ENCODE measurements at places on chromosomes 1 and 21.

DNA sequence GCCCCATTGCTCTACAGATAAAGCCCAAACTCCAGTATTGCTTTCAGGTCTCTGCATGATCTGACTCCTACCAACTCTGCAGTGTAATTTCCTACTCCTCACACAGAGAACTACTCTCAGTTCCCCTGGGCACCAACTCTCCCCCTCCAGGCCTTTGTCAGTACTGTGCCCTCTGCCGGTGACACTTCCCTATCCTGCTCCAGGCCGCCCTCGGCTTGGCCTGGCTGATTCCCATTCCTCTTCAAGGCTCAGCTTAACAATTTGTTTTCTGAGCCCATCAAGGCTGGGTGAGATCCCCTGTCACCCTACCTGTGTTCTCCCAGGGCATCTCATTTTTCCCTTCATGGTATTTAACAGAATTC, 2.6 kb downstream of the SLAMF8 start:
- peak; percentile 45 for DNase-seq

GRCh38 chr1:113488576-113489177, 98.4 kb downstream of the MAGI3 start:
- DNase-seq = no peak

- no peak for DNase-seq
Observed at GRCh38 chr21:19540287-19540686, 1136.7 kb upstream of the TMPRSS15 start.

DNA sequence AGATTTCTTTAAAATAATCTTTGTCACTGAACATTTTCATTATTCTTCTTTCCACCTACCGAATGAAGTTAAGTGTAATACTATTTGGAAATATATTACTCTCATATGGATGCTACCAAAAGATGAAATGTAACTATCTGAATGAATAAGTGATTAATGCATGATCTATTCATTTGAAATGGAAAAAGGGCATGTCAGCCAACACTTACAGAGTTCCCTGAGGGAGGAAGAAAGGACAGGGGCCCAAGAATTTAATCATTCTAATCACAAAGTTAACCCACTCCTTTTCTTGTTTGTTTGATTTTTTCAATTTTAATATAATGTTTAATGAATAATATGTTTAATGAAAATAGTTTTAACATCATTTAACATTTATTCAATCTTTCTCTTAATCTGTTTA, 129.4 kb downstream of the ZC3H11B start:
- DNase-seq = no peak

DNA sequence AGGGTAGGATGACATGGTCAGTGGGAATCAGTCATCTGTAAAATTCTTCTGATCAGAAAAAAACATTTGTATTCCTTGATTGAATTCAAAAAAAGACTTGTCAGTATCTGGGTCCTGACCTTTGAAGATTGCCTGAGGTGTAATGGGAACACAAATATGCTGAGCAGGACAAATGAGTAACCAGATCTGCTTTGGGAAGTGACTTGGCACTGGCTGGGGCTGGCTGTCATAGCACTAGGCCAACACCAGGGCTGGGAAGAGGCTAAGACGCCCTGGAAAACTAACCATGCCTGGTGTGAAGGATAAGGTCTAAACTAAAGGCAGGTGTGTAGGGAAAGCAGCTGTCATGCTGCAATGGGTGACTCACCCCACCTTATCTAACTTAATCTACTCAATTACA, 452.9 kb upstream of the BEND5 start:
- DNase-seq = no peak

DNA sequence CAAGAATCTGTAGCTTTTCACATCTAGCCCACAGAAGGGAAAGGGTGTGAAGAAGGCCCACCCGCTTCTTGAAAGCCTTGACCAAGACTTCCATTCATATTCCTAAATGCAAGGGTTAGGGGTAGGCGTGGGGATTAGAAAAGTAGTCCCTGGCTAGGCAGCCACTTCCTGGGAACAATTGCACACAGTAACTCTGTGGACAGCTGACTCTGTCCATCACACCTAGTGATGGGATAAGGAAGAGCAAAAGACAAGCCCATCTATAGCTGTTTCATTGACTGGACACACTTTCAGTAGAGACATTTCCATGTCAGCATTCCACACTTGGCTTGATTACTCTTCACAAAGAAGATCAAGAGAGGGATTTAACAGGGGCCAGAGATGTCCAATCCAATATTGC, 294.2 kb downstream of the PBX1 start:
- no peak for DNase-seq

DNA sequence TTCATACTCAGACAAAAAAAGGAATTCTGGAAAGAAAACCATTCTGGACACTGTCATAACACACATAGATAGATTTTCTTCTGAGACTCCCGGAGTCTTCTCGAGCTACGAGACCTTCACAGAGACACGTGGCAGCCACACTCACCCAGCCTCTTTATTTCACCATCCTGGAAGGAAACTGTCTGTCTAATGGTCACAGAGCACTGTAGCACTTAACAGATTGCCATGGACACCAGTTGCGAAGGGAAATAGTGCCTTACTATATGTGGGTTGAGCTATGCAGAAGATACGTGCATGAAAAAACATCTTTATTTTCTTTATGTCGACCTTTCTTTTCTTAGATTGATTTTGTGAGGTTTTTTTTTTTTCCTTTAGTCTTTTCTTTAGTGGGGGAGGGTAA, 57.9 kb downstream of the ZP4 start:
- DNase-seq = no peak

GRCh38 chr1:199898654-199899053, 128.9 kb upstream of the NR5A2 start:
- DNase-seq = no peak

DNA sequence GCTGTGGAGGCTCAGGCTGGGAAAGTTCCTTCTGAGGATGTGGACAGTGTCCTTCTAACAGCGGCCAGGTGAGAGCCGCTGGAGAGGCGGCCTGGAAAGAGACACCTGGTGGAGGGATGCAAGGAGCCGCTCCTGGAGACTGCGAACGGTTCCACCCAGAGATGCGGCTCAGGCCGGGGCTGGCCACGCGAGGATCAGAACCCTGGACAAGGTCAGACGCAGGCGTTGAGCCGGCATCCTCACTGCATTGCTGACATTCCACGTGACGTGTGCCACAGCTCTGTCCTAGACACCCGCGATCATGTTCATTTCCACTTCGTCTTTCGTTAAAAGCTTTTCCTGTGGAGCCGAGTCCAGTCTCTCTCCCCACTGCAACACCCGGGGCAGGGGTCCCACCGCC, 28.8 kb downstream of the CFAP74 start:
- no peak for DNase-seq

GRCh38 chr1:9161963-9162362, 33.1 kb upstream of the GPR157 start:
- no peak for DNase-seq

GRCh38 chr1:170604065-170604464, 59.9 kb upstream of the PRRX1 start:
- DNase-seq = no peak

DNA sequence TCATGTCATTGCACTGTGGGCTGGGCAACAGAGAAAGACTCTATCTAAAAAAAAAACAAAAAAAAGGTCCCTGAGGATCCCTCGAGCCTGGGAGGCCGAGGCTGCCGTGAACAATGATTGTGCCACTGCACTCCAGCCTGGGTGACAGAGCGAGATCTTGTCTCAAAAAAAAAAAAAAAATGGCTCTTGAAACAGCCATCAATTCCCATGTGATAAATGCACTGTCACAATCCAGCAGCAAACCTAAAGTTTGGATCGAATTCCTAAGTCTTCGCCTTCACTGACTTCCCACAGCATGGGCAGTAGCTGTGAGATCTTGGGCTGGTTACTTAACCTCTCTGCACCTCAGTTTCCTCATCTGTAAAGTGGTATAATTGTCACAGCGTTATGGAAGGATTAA, 43.5 kb downstream of the IGSF3 start:
- no peak for DNase-seq

- no peak for DNase-seq
Observed at GRCh38 chr1:244782056-244782455, 53.4 kb upstream of the COX20 start.

- DNase-seq = no peak
Observed at GRCh38 chr1:174209347-174210187, 50.2 kb downstream of the RABGAP1L start.

DNA sequence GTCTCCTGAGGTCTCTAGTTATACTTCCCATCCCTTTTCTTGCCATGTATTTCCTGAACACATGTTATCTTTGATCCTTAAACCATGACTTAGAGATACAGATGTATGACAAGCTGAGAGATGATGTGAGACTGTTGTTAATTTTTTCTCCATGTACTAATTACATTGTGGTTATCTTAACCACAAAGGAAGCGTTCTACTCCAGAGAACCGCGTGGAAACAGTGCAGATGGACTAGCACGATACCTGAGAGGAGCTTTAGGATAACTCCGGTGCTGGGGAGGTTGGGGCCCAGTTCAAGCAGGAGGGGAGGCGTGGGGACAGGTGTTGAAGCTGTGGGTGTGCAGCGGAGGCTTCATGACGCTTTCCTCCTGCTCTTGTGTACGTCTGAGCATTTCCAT, 17.5 kb downstream of the PDE9A start:
- DNase-seq = no peak

- no peak for DNase-seq
Observed at GRCh38 chr1:90838720-90839119, 121.6 kb upstream of the BARHL2 start.

GRCh38 chr1:213051881-213052202, 801 bp downstream of the RPS6KC1 start:
- DNase-seq = no peak

GRCh38 chr1:243452092-243452491, 196.3 kb downstream of the SDCCAG8 start:
- DNase-seq = no peak

- no peak for DNase-seq
Observed at GRCh38 chr1:163147019-163147418, 55.7 kb downstream of the RGS5 start.

DNA sequence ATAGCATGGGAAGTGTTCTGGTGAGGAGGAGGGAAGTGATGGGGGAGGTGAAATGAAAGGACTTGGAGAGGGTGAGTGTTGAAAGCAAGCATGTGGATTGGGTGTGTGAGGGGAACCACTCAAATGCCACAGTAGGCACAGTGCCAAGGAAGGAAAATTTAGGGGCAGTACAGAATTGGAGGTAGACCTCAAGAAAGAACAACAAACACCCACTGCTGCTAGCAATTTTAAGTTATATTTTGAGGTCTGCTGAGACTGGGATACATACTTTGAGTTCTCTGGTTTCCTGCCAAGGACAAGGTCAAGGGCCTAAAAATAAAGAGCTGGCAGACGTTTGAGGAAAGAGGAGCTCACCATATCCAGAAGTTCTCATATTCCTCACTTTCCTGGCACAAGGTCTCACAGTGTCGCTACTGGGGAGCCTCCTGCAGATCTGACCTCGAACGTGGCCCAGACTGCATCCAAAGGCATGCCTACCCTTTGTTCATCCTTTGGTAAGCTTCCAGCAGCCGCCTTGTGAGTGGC, 104.0 kb downstream of the BRINP2 start:
- no peak for DNase-seq

DNA sequence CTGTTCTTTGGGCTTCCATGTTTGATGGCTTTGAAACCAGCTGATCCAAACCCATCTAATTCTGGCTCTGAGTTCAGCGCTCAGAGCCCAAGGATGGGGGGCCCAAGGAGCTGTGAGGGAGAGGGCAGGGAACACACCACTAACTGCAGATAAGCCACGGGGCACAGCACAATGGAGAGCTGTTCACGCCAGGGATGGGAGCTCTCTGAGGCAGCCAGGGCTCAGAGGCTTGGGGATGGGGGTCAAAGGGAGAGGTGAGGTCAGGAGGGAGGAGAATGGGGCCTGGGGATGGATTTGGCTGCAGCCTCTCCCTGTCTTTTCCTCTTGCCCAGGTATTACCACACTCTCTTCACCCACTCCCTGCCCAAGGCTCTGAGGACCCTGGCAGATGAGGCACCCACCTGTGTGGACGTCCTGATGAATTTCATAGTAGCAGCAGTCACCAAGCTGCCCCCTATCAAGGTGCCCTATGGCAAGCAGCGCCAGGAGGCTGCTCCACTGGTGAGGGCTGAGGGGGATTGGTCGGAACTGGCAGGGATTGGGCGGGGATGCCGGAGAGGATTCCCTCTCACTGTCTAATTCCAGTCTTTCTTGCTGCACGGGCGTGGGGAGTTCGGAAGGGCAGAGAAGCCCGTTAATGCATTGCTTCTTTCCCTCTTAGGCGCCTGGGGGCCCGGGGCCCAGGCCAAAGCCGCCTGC, 11.3 kb downstream of the SLC30A2 start:
- DNase-seq = no peak

DNA sequence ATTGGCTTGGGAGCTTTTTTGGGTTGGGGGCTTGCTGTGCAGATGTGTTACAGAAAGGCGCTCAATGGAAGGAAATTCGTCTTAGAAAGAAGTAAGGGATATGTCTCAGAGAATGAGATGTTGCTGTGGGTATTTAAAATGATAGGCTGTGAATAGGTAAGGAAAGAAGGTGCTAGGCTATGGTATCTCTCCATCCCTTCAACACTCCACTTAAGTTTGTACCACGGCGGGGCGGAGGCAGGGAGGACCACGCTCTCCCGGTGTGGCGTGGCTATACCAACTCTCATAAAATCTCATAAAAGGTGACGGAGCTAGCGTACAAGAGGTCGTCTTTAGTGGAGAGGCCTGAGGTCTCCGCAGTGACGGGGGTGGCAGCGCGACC, 305 bp upstream of the RPS6KC1 start:
- DNase-seq = no peak

GRCh38 chr1:8520483-8520966, 202.6 kb downstream of the SLC45A1 start:
- no peak for DNase-seq

GRCh38 chr1:229479660-229480399, 28.3 kb downstream of the NUP133 start:
- no peak for DNase-seq

GRCh38 chr1:112544751-112545150, 36.0 kb downstream of the WNT2B start:
- no peak for DNase-seq

DNA sequence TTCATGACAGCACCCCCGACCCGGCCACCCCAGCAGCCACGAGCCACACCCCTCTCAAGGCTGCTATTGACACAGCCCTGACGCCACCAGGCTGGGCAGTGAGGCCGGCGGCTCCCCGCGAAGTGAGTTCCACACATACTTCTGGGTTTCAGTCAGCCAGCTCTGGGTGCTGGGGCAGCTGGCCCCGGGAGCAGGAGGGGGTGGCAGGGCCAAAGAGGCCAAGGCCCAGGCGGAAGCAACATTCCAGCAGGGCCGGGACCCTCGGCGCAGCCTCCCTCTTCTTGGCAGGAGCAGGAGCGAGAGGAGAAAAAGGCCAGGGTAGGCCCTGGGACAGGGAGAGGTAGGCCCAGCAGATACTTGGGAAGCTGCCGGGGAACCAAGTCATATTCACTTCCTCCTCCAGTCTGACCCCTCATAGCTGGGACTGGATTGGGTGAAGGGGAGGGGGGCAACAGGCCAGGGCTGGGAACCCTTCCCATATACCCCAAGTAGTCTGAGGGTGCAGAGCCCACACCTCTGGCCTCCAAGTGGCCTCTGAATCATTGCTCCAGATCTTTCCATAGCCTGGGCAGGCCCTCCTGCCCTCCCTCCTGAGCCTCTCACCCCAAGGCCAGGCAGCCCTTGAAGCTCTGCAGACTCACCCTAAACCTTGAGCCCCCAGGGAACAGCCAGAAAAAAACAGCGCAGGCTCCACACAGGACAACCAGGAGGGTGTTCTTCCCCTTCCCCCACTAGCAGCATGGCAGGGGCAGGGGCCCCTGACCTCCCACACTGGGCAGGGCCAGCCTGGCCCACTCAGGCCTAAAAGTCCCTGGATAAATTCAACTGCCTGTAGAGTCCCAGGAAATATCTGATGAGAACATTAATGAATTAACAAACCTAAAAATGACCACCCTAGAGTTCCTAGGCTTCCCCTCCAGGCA, 5.7 kb downstream of the HSPG2 start:
- no peak for DNase-seq

Measured in GM12891 (cell line).